ENCODE measurements at places on chromosomes 2 and 18.

DNA sequence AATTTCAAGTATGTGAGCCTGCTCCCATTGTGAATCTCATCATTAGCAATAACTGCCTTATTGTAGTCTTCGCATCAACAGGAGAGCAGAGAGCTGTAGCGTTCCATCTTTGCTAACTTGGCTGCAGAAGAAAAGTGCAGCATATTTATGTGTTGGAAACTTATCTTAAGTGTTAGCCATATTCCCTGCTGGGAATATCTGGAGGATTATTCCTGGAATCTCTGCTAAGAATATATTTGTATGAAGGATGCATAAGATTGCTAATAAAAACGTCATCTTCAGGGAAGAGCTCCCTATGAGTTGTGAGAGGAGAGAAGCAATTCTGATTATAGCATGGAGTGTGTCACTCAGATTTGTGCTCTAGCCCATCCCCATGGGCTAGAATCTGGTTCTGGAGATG, 115.1 kb upstream of the REG3G start:
- DNase-seq, result no peak

DNA sequence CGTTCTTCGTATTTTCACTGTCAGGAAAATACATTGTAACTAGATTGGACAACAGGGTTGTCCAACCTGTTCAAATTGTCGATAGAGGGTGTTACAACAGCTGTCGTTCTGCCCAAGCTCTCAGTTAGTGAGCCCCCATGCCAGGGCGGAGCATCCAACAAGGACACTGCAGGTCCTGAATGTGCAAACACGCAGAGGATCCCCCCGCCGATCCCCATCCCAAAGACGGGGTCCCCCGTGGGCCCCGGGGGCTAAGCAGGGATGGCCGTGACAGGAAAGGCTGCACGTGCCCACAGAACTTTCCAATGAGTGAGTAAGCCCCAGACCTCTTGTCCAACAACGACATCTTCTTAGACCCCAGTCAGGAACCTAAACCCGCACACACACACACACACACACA, 140.8 kb downstream of the PXDN start:
- no peak for DNase-seq

GRCh38 chr2:20223407-20224163, 1.3 kb downstream of the SDC1 start:
- DNase-seq, result no peak

DNA sequence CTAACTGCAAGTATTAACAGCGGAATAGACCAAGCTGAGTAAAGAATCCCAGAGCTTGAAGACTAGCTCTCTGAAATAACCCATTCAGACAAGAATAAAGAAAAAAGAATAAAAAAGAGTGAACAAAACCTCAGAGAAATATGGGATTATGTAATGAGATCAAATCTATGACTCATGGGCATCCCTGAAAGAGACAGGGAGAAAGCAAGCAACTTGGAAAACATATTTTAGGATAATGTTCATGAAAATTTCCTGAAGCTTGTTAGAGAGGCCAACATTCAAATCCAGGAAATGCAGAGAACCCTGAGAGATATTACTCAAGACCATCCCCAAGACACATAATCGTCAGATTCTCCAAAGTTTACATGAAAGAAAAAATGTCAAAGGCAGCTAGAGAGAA, 17.3 kb downstream of the PFN4 start:
- DNase-seq, result no peak

GRCh38 chr18:39208190-39208589, 1642.6 kb upstream of the CELF4 start:
- no peak for DNase-seq

GRCh38 chr2:203873921-203874631, 6.5 kb downstream of the CTLA4 start:
- DNase-seq, result no peak

All from omental fat pad (tissue), 4 donors.